Panc1 (cell line): ENCODE measurements at places on chromosomes 1 and 21.

DNA sequence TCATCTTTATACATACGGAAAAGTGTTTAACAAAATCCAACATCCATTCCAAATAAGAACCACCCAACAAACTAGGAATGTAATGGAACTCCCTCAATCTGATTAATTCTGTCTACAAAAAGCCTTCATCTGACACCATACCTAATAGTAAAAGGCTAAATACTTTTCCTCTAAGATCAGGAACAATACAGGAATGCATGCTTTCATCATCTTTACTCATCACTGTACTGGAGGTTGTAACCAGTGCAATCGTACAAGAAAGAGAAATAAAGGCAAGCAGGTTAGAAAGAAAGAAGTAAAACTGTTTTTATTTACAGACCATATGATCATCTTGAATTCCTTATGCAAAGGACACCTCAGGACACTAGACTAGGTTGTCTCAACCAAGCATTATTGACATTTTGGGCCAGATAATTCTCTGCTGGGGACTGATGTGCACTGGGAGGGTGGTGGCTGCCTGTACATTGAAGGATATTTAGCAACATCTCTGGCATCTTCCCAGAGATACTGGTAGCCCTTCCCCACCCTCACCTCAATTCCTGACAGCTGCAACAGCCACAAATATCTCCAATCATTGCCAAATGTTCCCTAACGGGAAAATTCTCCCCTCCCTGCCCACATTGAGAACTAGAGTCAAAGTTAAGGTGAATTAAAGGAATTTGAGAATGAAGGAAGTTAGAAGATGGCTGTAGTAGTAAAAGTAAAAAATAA, 30.6 kb upstream of the INSL5 start:
- DNase-seq: no peak

- DNase-seq: no peak
Measured at GRCh38 chr1:186532466-186532865, 71.6 kb upstream of the PDC start.

- DNase-seq: no peak
Measured at GRCh38 chr1:205287767-205288559, 33.6 kb downstream of the NUAK2 start.

- DNase-seq: peak; percentile 42
Measured at GRCh38 chr1:69737527-69738185, 169.9 kb downstream of the LRRC7 start.

DNA sequence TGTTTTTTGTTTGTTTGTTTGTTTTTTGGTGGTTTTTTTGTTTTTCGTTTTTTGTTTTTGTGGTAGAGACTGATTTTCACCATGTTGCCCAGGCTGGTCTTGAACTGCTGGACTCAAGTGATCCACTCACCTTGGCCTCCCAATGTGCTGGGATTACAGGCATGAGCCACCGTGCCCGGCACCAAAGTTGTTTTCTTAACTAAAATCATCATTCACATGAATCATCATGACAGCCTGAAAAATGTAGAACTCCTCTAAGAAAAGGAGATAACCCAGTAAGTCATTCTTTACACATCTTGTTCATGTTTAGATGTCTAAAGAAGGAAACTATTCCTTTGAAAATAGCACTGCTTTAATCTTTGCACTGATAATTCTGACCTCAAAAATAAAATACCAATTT, 37.5 kb downstream of the DISP1 start:
- no peak for DNase-seq

DNA sequence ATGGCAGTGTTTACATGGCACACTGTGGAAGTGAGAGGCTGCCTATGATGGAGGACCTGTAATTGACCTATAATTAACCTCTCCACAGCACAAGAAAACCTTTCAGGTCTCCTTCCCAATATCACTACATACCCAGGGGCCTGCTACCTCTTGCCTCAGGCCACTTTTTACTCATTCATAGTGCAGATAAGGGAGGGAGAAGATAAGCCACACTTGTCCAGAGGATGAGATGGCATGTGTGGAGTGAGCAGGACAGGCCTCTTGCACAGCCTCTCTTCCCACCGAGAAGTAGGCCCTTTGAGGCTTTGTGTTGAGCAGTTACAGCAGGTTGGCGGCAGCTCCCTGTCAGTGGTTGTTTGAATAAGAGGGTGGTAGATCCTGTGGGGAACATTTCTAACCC, 31.1 kb upstream of the IKBKE start:
- DNase-seq: no peak

- DNase-seq: no peak
Measured at GRCh38 chr1:47650611-47651010, 212.8 kb downstream of the FOXD2 start.

DNA sequence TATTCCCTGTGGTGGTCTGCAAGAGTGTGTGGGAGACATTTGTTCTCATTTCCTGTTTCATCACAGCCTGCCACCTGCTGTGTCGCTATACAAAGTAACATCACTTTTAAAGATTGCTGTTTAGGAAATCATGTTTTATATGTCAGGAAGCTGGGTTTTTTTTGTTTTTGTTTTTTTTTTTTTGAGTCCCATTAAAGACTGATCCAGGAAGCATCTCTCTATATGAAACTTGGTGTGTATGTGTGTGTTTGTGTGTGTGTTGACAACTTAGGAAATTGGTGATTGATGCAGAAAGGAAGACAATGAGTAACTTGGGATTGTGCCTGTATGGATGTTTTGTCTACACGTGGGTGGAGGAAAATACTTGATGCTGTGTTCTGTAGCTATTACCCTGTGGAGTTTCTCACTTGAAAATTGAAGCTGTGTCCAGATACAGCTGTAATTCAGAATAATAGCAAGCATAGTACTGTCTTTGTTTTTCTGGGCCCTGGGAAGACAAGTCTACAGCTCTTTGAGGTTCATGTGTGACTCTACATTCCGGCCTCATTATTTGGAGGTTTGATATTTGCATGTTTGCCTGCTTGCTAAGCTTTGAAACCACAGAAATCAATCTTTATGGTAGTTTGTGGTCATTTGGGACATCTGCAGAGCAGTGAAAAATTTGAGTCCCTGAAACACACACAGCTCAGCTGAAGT, 47.9 kb downstream of the LAMC1 start:
- DNase-seq: no peak

DNA sequence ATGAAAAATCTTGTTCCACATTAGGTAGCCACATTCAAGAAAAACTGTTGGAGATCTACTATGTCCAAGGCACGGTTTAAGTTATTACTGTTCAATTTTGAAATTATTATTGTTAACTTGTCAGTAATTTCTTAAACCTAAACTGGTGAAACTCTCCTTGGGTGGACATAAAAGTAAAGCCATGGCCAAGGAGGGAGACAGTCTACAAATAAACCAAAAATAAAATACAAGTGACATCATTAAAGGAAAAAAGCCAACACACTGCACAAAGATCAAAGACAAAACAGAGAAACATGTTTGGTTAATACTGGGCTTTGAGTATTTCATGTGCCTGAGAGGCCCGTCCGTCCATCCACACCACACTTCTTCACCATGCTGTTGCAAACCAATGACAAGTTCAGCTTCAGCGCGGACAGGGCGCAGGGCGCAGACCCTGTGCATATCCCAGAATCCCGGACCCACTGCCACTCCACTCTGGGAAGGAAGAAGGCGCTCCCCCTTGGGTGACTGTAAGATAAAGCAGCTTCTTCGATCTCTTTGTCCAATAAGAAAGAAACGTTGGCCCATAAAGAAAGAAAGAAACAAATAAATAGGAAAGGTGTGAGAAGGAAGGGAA, 918 bp upstream of the RASAL2 start:
- no peak for DNase-seq

- DNase-seq: no peak
Measured at GRCh38 chr1:54517496-54517895, 30.5 kb upstream of the ACOT11 start.

DNA sequence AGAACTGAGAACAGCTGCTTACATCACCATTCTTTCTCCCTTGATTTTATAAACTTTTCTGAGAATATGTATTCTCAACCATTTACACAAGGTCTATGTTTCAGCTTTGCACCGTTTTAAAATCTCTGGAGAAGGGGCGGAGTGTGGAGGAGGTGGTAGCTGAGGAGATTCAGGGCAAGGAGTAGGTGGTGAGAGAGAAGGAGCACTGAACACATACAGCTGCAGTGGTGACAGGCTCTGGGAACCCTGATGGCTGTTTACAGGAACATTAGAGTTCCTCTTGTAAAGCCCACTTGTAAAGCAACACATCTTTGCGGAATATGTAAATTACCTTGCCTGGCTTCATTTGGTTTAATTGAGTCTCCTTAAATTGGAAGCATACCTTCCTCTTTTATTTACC, 89.7 kb downstream of the SMYD2 start:
- DNase-seq: no peak

DNA sequence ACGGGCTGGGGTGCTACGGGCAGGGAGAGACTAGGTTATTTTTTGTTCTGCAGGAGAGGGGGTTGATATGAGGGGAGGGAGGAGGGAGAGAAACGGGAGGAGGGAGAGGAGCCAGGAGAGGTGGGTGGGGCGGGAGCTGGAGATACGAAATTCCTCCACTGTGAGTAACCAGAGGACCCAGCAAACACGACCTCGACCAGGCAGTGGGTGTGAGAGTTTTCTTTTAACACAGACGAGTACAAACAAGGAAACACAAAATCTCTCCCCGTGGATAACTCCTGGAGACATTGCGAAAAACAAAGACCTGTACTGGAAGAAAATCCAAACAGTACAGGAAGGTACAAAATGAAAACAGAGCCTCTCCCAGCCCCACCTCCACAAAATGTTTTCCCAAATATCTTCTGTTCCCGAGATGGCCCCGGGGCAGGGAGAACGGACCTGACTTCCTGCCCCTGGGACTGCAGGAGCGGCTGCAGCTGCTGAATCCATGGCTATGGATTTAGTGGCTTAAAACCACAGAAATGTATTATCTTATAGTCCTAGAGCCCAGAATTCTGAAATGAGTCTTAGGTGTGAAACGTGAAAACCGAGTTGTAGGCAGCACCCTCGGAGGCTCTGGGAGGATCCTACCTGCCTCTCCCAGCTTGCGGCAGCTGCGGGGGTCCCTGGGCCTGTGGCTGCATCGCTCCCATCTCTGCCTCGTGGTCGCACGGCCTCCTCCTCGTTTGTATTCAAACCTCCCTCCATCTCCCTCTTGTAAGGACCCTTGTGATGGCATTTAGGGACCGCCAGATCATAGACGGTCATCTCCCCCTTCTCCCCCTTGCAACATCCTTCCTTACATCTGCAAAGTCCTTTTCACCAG, 82.2 kb downstream of the RIPK4 start:
- peak; percentile 18 for DNase-seq

- DNase-seq: no peak
Measured at GRCh38 chr21:16587681-16588375, 858.0 kb downstream of the USP25 start.

DNA sequence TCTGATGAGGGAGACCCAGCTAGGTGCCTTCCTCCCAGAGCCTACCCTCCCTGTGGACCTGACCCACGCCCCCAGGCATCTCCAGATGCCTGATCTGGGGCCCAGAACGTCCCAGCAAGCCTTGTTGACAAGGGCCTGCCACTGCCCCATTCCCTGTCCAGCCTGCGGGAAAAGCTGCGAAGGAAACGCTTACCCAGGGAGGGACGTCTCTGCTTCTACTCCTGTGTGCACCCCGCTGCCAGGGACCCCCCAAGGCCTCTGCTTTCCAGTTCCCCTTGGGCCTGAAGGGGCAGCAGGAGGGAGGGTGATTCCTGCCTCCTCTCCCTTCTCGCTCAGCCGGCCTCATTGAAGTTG, 11.6 kb upstream of the CLSTN1 start:
- DNase-seq: no peak

- DNase-seq: no peak
Measured at GRCh38 chr1:56376188-56376984, 203.0 kb downstream of the PLPP3 start.

GRCh38 chr1:102776071-102776470, 332.3 kb downstream of the COL11A1 start:
- DNase-seq: no peak

GRCh38 chr1:33957854-33958253, 94.0 kb downstream of the HMGB4 start:
- no peak for DNase-seq

DNA sequence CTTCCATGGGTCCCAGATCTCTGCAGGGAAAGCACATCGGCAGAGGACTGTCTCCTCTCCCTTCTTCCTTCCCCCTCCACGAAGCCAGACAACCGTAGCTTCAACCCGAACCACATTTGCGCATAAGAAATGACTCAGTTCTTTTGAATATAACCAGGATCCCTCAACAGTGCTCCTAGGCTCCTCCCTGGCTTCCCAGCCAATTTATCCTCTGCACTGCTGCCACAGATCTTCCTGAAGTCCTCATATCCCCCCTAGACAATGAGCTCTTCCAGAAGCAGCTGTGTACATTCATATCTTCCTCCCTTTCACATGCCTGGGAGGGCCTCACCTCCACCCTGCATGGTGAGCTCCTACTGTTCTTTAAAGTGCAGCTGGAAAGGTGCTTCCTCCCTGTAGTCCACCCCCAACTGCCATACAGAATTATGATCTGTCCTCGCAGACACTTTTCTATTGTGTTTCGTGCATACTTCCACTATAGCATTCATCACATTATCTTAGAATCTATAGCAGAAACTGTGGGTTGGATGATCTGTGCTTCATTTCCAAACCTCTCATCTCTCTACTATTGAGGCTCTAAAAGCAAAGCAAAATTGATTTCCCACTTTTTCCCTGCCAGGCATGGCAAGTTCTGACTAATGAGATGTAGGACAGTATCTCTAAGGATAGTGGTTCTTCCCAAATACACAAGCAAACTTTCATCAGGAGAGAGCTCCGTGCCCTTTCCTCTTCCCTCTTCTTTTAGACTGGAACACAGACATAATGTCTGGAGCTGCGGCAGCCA, 179.3 kb upstream of the HMGB4 start:
- DNase-seq: no peak

DNA sequence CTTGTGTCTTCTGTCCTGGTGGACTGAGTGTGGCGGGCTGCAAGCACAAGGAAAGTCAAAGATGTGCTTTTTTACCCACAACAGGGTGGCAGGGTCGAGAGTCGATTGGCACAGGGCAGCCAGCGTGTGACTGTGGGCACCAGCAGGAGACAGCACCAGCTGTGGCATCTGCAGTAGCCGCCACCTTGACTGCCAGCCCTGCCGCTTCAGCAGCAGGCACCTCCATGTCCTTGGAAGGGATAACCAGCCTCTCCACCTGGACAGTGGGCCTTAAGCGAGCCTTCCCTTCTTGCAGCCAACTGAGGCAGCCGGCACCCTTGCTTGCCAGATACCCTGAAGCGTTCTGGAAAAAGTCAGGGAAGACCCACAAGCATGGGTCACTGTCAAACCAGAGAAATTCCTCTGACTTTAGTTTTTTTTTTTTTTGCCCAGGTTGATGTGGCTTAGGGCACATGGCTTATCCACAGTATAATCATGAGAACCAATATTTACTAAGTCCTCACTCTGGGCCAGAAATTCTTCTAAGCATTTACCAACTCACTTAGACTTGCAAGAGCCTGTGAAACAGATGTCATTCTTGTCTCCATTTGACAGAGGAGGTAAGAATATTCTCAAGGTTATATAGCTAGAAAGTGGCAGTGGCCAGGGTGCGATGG, 30.1 kb upstream of the PTGFRN start:
- DNase-seq: no peak

- DNase-seq: no peak
Measured at GRCh38 chr1:233672732-233673131, 58.8 kb downstream of the KCNK1 start.
